ENCODE measurements at places on chromosomes 12 and 14.

DNA sequence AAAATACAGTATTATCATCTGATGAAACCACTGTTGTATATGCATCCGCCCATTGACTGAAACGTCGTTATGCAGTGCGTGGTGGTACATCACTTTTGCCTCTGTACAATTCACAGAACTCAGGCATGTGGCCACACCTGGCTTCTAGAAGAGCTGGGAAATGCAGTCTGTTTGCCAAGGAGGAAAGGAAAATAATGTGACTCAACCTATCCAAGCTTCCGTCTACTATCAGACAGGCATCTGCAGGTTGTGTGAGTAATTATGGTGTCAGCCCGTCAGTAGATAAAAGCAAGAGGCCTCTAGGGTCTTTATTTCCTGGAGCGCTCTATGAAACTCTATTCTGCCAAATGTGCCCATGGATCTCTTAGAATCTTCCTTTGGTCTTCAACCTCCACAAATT, 111.6 kb downstream of the BBS10 start:
- DNase-seq = no peak

- DNase-seq = no peak
Observed at GRCh38 chr14:33287189-33287588, 348.5 kb downstream of the NPAS3 start.

DNA sequence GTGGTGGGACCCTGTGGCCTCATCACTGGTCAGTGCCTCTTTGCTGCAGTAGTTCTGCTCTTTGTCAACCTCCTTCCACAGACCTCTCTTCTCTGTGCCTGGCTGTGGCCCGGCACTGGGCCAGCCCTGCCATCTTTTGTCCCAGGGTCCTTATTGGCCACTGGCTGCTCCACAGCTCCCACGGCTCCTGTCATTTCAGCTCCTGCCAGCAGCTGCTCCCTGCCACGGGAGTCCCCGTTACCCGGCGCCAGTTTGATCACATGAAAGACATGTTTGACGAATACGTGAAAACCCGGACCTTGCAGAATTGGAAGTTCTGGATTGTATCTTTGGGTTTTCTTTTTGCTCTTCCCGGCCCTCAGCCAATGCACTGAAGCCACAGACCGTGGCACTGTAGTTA, 35.4 kb downstream of the IL31 start:
- no peak for DNase-seq

GRCh38 chr12:31324116-31324844, 1.7 kb downstream of the SINHCAF start:
- DNase-seq = peak; percentile 84

- DNase-seq = no peak
Observed at GRCh38 chr14:69997849-69998248, 118.6 kb downstream of the SMOC1 start.

DNA sequence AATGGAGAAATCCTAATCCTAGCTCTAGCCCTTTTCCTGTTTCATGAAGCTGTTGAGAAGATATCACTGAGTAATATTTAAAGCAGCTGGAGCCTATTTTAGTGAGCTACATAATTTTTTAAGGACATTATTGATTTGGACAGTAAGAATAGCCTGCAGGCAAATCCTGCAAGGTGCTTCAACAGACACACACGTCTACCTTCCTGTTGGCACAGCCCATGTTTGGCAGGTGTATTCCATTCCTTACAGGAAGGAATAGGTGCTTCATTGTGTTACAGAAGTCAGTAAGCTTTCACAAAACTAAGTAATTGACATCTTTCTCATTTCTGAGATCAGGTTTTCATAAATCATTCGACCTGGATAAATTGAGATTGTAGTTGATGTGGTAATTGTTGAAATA, 50.6 kb downstream of the FOXA1 start:
- no peak for DNase-seq

DNA sequence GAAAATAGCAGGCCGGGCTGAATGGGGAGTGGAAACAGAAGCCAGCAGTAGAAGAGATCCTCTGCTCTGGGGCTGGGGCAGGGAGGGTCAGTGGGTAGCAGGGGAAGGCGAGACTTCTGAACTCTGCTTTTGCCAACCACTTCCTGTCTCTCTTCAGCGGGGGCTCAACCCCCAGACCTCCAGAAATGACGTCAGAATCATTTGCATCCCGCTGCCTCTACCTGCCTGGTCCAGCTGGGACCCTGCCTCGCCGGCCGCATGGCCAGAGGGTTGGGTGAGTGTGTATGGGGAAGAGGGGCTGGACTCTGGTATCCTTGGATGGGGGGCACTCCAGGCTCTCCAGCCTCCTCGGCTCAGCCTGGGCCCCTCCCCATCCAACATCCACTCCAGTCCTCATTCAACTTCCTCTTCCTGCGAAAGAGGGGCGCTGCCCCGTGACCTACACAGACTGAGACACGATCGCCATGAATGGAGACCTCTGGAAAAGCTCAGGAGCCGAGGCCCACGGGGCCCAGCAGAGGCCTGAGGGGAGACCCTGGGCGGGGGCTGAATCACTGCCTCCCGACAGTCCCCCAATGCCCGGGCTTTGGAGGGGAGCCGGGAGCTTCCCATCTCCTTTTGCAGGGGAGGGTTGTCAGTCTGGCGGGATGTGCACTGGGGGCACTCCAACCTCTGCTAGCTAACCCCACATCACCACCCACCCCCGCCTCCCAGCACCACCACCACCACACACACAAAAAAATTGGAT, 458 bp upstream of the HOXC4 start:
- DNase-seq = peak; percentile 84

GRCh38 chr12:8038659-8039114, 6.2 kb downstream of the FOXJ2 start:
- DNase-seq = no peak

- DNase-seq = no peak
Observed at GRCh38 chr14:71905031-71905430, 27.2 kb upstream of the RGS6 start.

DNA sequence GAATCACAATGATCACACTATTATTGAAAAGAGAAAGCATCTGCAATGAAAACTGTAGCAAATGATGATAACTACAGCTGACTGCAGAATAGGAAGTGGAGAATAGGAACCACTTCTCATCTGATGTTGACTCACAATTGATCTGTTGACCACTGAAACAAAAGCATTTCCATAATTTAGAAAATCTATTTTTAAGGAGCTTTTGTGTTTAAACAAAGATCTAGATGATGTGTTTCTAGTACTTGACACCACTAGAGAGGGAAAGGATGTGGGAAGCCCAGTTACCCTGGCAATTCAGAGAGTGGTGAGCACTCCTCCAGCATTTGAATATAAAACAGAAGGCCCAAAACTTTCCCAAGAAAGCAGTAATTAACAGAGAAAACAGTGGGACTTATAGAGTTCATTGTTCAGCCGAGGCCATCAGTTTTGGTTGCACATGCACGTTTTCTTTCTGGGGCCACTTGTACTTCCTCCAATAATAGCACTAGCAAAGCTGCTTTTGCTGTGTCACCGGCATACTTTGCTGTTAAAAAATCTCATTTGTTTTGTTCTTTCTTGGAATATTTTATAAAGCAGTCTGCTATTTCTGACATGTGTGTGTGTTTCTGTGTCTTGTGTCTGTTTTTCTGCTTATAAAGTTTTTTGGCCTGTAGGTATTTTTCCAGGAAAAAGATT, 76.1 kb upstream of the HECTD1 start:
- DNase-seq = no peak

DNA sequence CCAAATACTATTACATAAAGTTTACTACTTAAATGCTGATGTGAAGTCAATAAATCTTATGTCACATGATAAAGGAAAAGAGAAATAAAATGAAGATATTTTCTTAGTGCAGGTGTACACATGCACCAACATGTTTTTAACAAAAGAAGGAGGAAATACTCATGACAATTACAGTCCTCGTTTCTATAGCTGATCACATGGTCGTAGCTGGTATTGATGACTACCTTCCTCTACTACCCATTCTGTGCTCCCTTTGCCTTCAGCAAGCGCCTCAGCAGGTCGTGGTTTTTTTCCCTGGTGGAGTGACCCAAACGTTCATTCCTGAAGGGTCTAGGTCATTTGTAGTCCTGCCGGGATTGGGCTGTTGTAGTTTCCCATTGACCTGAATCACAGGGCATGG, 25.4 kb upstream of the SLC10A1 start:
- DNase-seq = no peak

GRCh38 chr12:68246350-68246749, 7.1 kb downstream of the IL22 start:
- no peak for DNase-seq

DNA sequence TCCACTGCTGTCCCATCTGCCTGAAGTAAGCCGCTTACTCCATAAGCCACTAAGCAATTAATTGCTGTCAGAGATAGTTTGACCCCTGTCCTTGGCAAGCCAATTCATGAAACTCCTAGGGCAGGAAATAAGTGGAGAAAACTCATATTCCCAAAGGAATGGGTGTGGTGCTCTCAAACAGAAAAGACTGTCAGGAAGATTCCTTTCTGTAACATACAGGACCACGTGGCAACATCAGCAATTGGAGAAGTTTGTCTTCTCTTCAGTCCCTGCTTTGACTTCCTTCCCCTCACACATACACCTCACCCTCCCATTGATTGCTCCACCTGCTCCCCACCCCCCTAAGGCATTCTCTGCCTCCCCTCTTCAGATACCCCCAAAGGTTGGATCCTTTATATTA, 36.2 kb upstream of the MDM1 start:
- DNase-seq = no peak

- no peak for DNase-seq
Observed at GRCh38 chr12:120363274-120363855, 5.6 kb downstream of the MSI1 start.

GRCh38 chr12:104384141-104384880, 72.4 kb upstream of the CHST11 start:
- DNase-seq = no peak

All from GM06990 (cell line).